ENCODE measurements at places on chromosomes 1 and 21.

- DNase-seq: no peak
Measured at GRCh38 chr1:204272505-204272904, 58.7 kb upstream of the GOLT1A start.

GRCh38 chr1:69700770-69701169 lies 133.0 kb downstream of the LRRC7 start:
- DNase-seq: peak; percentile 67

- no peak for DNase-seq
Measured at GRCh38 chr1:81550753-81551152, 250.0 kb upstream of the ADGRL2 start.

DNA sequence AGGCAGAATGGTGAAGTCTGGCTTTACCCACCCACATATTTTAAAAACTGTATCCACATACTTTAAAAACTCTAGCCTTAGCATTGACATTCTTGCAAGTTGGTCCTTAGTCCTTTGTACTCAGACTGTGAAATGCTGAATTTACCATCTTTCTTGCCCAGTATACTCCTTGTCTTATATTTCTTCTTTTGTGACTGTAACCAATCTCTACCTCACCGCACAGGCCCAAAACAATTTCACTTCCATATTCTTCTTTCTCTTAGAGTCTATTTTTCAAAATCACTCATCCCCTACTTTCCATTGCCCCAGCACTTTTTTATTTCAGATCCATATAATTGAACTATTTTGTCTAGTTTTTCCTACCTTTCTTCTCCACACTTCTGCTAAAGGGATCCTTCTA lies 892.4 kb upstream of the B3GALT2 start:
- no peak for DNase-seq

DNA sequence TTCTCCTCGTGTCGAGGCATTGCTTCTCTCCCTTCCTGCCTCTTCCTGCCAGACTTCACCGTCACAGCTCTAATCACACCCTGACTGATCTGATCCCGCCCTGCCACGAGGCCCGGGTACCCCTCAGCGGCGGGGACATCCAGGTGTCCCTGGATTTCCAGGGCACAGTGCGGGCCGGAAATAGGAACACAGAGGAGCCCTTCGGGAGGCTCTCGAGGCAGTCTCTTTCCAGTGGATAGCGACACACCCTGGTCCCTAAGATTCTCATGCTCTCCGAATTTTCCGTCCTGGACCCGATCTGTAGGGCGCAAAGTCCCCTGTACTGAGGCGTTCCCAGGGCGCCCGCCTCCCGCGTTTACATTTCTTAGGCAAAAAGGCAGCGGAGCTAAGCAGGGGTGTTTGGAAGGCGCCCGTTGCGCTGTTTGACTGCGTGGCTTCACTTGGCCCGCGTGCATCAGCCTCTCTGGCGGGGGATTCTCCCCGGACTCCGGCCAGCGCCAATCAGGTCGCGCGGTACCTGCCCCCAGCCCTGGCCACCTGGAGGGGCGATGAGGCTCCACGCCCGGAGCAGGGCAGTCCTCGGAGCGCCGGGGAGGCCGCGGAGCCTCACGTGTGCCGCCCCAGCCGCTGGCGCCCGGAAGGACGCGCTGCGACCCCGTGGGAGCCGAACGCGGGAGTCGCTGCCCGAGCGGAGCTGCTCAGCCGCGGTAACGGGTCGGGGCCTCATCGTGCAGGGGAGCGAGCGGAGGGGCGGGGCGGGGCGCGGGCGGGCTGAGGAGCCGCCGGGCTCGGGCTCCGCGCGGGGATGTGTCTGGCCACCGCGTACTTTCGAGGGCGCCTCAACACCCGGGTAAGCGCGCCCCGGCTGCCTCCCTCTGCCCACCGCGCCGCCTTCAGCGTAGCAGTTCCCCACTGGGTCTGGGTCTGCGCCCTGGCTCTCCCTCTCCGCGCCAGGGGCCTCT lies at the start of gene FAM163A:
FAM163A (plus strand) TSS at position 575 of the 962 bp plus-strand sequence. CDS start 69,807 bp downstream, outside the sequence.
- DNase-seq: peak; percentile 5

GRCh38 chr1:17633654-17634053 lies 94.2 kb downstream of the ARHGEF10L start:
- DNase-seq: no peak

DNA sequence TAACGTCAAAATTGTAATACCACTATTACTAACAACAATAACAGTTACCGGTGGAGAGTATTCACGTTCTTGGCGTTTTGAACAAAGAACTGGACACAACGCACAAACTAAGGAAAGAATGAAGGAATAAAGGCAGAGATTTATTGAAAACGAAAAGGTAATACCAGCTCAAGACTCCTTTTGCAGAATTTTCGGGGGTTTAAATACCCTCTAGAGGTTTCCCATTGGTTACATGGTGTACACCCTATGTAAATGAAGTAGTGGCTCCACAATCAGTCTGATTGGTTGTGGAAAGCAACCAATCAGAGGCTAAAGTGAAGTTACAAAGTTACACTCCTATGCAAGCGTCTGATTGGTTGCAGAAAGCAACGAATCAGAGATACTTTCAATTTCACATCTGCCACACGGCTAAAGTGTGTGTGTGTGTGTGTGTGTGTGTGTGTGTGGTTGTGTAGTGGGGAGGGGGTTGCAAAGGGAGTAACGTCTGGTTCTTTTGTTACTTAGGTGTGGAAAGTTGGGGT lies 1.1 kb upstream of the GTF2B start:
- DNase-seq: peak; percentile 62

- no peak for DNase-seq
Measured at GRCh38 chr1:83101406-83101805, 897.5 kb downstream of the TTLL7 start.

DNA sequence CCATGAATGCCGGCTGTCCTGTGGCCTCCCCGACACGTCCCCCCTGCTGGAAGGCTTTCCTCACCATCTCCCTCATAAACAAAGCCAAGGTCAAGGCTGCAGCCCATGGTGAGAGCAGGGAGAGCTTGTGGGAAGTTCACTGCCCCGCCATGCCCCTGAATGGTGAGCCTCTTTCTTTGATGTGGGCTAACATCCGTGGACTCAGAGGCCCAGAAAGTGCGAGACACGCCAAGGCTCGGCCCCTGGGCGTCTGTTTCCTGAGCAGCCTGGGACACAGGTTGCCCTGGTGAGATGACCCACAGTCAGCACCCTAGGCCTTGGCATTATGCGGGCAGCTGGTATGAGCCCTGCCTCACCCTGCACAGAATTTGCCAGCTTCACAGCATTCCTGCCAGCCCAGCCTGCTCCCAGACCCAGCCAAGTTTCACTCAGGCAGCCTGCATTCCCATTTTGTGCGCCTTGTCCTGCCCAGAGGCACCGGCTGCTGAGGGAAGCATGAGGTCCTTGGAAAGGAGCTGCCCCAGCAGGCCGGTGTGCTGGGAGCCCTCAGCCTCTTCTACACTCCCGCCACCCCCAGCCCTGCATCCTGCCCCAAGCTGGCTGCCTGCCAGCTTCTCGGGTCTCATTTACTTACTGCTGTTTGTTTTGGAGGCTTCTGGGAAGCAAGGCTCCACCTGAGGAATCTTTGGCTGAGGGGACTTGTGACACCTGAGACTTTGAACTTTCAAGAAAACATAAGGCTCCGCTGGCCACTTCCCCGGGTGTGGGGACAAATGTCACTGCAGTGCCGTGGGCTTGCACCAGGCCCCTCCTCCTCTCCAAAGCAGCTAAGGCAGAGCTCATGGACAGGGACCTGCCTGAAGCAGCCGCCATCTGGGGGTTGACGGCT lies 31.9 kb downstream of the NEK2 start:
- DNase-seq: no peak

DNA sequence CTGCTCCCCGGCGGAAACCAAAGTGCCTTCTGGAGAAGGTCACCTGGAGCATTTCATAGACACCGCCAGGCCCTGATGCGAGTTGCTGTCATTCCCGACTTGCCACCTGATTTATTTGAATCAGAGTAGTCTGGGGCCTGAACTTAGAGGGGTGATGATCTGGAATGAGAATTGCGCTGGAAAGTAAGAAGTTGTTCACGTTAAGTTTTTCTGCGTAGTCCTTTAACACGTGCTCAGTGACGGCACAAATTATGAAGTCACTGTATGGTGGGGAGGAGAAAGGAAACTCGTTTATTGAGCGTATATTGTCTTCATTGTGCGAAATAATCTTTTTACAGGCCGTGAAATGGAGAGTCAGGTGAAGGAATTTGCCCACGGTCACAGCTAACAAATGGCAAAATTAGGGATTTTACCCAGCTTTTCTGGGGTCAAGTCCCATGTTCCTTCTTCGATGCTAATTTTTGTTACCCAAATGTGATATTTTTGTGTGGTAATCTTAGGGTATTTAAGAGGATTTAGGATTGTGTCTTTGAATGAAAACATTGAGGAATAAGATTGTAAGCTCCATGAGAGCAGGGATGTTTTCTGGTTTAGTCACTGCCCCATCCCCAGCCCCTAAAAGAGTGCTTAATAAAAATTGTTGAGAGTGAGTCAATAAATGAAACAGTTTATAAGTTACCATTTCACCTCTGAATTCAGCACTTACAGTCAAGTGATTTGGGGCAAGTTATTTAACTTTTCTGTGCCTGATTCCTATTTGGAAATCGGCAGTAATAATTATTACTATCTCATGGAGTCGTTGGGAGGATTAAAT lies 46.4 kb upstream of the NBL1 start:
- peak; percentile 69 for DNase-seq

- DNase-seq: no peak
Measured at GRCh38 chr1:17763417-17763816, 8.3 kb downstream of the ACTL8 start.

DNA sequence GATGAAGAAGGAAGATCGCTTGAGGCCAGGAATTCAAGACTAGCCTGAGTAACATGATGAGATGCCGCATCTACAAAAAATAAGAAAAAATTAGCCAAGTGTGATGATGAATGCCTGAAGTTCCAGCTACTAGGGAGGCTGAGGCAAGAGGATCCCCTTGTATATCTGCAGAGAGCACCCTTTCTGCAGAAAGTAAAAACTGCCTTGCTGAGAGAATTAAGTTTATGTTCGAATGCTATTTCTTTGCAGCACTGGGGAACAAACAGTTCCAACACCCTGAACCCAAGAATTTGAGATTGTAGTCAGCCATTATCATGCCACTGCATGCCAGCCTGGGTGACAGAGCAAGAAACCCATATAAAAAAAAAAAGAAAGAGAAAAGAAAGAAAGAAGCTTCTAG lies 20.6 kb upstream of the KCNT2 start:
- no peak for DNase-seq

DNA sequence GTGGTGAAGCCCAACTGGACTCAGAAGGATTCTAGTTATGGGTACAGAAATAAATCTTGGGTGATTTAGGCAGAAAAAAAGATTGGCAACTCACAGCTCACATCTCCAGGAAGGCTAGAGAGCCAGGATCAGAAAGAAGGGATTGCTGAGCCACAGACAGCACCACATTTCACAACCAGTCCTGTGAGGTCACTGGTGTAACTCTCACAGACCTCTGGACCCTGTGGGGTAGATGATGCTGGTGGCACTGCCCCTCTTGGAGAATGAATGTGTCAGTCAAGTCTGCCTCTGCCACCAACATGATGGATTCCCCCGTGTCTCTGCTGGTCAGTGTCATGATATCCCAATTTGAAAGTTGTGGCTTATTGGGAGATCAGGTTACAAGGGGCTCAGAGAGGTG lies 70.9 kb upstream of the HMCN1 start:
- no peak for DNase-seq

DNA sequence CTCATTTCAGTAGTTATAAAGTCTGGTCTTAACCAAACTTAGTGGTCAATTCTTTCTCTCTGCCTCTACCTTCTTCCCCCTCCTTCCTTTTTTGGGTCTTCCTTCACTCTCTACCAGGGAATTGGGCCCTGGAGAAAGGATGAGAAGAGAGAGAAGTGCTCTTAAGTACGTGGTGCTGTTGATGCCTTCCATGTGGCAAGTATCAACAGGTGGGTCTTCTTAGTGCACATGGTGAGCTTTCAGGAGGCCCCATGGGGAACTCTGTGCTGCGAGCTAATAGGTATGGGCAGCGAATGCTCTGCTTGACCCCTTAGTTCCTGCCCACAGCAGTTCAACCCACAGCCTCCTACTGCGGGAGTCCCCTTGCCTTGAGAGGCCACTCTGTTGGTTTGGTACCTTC lies 39.4 kb upstream of the LMX1A start:
- DNase-seq: no peak

DNA sequence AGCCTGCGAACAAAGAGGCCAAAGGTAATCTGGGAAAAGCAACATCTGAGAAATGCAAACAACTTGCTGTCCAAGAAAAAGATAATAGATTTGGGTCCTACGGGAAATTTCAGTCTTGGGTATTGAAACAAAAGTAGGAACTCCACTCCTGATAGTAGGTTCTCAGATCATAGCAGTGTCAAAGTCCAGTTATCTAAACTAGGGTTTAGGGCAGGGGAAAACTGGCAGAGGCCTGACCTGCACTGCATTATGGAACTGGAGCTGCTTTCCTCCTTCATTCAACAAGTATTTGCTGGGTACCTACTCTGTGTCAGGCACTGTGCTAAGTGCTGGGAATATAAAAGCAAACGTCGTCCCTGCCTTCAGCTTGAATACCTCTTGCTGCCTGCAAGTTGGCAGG lies 60.7 kb upstream of the NGF start:
- DNase-seq: no peak

- no peak for DNase-seq
Measured at GRCh38 chr1:214970016-214970415, 112.5 kb upstream of the KCNK2 start.

- DNase-seq: no peak
Measured at GRCh38 chr1:6770751-6771440, 14.4 kb upstream of the CAMTA1 start.

DNA sequence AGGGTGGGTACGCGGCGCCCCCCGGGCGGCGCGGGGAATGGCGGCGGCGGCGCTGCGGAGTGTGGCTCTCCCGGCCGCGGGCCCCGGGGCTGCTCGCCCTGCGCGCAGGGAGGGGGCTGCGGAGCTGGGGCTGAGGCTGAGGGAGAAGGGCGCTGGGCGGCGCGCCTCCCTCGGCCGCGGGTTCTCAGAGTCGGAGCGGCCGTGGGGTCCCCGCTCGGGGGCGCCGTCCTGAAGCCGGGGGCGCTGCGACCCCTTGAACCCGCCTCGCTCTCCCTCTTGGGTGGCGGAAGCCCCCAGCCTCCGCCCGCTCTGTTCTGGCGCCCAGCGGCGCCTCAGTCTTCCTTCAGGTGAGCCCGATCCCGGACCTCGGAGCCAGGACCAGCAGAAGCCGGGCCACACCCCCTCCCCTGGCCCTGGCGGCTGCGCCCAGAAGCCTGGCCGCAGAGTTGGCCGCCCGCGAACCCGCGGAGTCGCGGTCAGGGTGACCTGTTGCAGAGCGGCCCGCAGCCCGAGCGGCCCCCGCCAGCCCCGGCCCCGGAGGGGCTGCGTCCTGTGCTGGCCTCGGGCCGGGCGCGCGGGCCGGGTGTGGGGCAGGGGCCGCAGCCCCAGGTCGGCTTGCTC lies 532 bp downstream of the RALGPS2 start:
- DNase-seq: peak; percentile 54

Data from hematopoietic multipotent progenitor cell treated with erythropoietin and hydrocortisone succinate and interleukin-3 and kit ligand, for 6 days (in vitro differentiated cells).